Substantia nigra (tissue), 51 donors: ENCODE measurements at places on chromosomes 3 and 15.
A peak's percentile ranks its signal among the peaks of the same experiment; 100 is the strongest.

GRCh38 chr3:9302425-9303181 is 53.2 kb upstream of the SRGAP3 start:
- DNase-seq, result no peak

- no peak for DNase-seq
These were observed 1248.5 kb downstream of the ROBO1 start for GRCh38 chr3:78519281-78519680.

GRCh38 chr3:65925254-65925954 is 113.3 kb downstream of the MAGI1 start:
- DNase-seq, result no peak

- DNase-seq, result peak; percentile 86
These were observed 53.4 kb downstream of the LDHAL6B start for GRCh38 chr15:59260090-59260489.

DNA sequence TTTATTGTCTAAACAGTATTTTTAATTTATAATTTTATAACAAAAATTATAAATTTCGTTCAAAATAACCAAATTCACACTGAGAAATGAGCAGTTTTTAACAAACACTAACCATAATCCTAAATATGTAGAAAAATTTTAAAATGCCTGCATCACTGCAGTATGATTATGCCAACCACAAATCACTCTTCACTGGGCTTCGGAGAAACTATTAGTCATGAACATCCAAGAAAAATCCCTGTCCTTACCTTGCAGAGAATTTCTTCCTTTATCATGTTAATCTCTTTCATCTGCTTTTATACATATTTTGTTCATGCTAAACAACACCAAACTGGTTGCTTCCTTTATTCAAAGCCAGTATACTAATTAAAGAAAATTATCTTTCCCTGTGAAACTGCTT is 511.0 kb upstream of the ALCAM start:
- DNase-seq, result no peak

DNA sequence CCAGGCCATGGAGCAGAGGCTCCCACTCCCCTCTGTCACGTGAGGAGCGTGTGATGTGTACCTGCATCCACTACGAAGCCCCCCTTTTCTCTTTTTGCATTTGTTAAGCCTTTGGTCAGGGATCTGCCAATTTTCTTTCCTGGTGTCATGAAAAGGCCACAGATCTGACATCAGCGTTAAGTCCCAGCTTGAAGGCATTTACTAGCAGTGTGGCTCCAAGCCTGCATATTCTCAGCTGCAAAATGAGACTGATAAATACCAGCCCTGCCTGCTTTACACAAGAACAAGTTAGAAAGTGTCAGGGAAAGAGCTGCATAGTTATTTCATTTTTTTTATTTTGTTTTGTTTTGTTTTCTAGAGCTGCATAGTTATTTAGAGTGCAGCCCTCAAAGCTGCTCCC is 2.3 kb upstream of the ANKRD63 start:
- no peak for DNase-seq

GRCh38 chr3:194486540-194487288 is at the start of gene ATP13A3:
TSS of gene ATP13A3 (minus strand) at chr3:194487002. CDS start at chr3:194462190, 24,812 bp downstream.
- DNase-seq, result peak; percentile 93

DNA sequence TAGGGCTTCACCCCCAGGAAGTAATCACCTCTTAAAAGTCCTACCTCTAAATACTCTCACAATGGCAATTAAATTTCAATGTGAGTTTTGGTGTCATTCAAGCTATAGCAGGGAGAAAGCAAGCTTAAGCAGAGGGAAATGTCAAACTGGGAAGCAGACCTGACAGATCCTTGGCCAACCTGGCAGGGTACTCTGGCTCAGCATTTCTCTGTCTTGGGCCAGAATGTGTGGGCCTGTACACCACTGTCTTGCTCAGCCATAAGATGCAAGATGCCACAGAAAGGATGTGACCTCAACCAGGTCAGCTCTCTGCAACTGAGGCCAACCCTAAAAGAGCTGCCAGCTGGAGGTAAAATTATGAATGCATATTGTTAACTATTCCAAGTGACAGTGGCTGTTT is 130.6 kb upstream of the CMC1 start:
- DNase-seq, result no peak
